ENCODE measurements at places on chromosomes 13 and 19.

GRCh38 chr13:59623206-59623915 lies 540.4 kb downstream of the DIAPH3 start:
- DNase-seq = no peak

- no peak for DNase-seq
Observed at GRCh38 chr13:59442944-59443486, 720.7 kb downstream of the DIAPH3 start.

DNA sequence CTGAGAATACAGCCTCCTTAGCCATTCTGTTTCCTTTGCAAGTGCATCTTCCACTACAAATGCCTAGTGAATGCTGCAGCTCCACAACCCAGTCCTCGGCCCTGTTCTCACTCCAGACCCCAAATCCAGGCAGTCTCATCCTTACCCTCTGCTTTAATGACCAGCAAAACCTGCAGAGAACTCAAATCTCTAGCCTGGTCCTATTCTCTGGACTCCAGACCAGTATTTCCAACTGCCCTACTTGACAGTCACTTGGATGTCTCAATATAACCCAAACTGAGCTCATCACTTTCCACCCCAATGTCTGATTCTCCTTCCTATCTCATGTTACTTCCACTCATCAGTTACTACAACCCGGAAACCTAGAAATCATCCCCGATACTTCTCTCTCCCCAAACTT lies 2.6 kb upstream of the EBPL start:
- DNase-seq = no peak

GRCh38 chr19:10011974-10012373 lies 1.3 kb upstream of the RDH8 start:
- DNase-seq = no peak

GRCh38 chr13:102933122-102933521 lies 87.3 kb downstream of the ERCC5 start:
- DNase-seq = no peak

DNA sequence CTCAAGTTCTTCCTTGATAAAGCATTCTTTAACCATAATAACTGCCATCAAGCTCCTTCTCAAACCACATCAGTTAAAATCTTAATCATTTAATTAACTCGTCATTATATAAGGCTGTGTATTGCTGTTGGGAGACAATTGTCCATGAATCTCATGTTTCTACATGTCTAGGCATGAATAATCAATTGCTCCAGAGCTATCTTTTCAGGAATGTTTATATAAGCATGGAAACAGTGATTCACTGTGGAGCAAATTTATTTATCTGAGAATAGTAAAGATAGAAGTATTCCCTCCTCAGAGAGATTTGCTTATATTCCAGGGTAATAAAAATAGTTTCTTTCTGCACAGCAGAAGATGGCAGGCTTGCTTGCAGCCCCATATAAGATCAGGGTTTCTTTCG lies 71.1 kb downstream of the CBY2 start:
- no peak for DNase-seq

DNA sequence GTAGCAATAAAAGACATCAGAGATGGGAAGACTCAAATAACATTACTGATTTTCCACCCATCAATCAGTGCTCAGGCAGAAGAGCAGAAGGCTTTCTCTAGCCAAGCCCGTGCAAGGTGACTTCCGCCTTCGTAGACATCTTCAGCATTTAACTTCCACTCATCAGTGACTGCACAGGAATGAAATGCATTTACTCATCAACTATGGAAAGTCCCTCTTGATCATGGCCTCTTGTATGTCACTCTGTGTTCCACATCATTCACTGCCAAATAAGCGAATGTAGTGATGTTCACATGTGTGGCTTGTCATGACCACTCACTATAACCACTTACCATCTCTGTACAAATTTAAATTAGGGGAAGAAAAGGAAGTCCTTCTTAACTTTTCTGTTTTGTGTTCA lies 49.4 kb downstream of the SACS start:
- DNase-seq = peak; percentile 26

GRCh38 chr19:336067-336614 lies 8.5 kb downstream of the MIER2 start:
- DNase-seq = no peak

GRCh38 chr19:16897856-16898161 lies 9.0 kb downstream of the F2RL3 start:
- DNase-seq = no peak

DNA sequence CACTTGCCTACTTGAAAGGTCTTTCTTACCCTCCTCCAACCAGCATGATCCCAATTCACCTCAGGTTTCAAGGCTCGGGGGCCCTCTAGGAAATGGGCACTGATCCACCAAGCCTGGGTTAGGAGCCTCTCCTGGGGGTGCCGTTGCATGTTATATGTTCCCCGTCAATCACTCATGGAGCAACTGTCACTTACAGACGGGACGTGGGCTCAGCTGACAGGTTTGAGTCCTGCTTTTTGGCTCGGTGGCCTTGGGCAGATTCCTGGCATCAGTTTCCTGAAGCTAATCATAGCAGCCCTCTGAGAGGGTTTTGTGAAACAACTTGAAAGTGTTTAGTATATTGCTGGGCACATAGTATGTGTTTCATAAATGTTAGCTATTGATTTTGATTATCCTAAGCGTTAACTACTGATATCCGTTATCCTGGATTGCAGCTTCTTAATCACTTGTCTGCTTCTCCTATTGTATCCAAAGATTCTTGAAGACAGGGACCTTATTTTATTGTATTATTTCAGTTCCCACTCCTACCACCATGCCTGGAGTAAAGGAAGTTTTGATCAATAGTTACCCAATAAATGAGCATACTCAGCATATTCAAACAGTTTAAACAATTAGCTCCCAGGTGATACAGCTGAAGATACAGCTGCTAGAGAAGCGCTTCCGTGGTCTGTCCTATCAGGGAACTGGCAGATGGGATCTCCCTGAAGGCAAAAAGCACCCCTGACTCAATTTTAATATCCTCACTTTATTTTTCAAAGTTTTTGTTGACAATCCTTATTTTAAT lies 57.9 kb downstream of the RFC3 start:
- no peak for DNase-seq

GRCh38 chr13:84352946-84353345 lies 470.7 kb upstream of the SLITRK1 start:
- DNase-seq = no peak

- no peak for DNase-seq
Observed at GRCh38 chr19:3512562-3513228, 6.6 kb downstream of the FZR1 start.

GRCh38 chr13:76029706-76030105 lies 393.6 kb downstream of the LMO7 start:
- DNase-seq = no peak

DNA sequence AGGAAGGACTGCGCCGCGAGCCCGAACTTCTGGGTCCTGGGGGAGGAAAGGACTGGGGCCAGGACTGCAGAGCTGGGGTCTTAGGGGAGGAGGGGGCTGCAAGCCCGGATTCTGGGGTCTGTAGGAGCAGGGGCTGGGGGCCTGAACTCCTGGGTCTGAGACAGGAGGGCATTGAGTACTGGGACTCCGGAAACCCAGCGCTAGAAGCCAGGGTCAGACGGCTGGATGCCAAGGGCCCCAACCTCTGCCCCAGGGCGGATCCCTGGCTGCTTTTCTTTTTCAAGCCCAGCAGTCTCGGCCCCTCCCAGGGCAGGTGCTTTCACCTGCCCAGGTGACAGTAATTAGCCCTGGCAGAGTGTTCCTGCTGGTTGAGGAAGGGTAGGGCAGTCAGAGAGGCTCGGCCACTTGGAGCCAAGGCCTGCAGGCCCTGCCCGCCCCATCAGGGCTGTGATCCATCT lies 2.3 kb downstream of the MYH14 start:
- no peak for DNase-seq

DNA sequence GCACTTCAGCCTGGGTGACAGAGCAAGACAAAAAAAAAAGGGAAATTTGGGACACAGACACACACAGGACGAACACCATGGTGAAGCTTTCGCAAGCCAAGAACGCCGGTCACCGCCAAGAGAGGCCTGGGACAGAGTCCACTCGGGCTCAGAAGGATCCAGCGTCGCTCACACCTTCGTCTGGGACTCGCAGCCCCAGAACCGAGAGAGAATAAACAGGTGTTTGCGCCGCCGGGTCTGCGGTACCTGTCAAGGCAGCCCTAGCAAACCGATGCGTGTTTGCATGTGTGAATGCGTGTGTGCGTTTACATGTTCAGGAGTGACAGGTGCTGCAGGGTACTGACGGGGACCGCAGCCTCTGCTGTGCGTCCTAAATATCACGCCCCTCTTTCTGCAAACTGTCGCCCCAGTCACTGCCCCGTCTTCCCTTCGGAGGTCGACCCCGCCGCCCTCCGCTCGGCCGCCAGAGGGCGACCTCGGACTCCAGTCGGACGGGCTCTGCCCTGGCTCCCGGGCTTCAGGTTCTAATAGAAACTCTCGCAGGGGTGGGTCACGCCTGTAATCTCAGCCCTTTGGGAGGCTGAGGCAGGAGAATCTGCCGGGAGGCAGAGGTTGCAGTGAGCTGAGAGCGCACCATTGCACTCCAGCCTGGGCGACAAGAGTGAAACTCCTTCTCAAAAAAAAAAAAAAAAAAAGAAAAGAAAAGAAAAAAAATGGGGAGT lies 11.8 kb upstream of the CSNK1G2 start:
- DNase-seq = peak; percentile 74

- DNase-seq = no peak
Observed at GRCh38 chr13:61316647-61317046, 99.0 kb downstream of the PCDH20 start.

- DNase-seq = no peak
Observed at GRCh38 chr19:31232180-31232579, 117.1 kb downstream of the TSHZ3 start.

DNA sequence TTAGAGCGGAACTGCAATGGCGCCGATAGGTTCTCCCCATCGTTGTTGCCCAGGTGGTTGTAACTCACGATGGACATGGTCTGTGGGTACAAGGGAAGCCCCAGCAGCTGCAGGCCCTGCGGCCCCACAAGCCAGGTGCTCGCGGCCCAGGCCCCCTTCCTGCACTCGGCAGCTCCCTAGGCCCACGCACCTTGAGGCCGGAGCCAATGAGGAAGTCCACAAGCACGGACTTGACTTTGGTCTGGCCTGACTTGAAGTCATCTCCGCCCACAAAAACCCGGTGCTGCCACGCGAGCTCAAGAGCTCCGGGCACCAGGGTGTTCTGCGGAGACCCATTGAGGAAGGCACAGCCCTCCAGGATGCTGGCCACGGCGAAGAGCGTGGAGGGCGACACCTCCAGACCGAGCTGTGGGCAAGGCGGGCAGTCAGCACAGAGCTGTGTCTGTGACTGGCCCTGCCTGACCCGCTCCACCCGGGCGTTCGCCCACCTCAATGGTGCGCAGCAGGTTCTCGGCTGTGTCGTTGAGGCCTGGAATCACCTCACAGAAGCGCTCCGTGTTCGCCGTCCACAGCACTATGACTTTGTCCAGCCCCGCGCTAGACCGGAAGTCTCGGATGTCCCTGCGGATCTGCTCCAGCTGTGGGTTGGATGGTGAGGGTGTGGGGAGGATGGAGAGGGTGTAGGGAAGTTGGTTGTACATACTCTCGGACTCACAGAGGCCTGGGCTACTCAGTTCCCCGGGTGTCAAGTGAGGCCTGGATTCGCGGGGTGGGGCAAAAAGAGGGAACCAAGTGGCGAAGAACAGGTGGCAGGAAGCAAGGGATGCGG lies 1.9 kb downstream of the ISYNA1 start:
- no peak for DNase-seq

GRCh38 chr13:83620530-83621220 lies 261.6 kb downstream of the SLITRK1 start:
- DNase-seq = no peak

- no peak for DNase-seq
Observed at GRCh38 chr13:105847527-105848291, 687.8 kb downstream of the EFNB2 start.

- no peak for DNase-seq
Observed at GRCh38 chr13:24389506-24389905, 80.1 kb downstream of the C1QTNF9 start.

GRCh38 chr13:34349091-34349722 lies 531.3 kb downstream of the RFC3 start:
- DNase-seq = no peak

GRCh38 chr13:114148521-114148855 lies 16.1 kb upstream of the RASA3 start:
- peak; percentile 72 for DNase-seq

Data from activated CD4-positive, alpha-beta T cell treated with anti-CD3 and anti-CD28 coated beads for 4 hours (primary cell).